Activated CD8-positive, alpha-beta memory T cell treated with anti-CD3 and anti-CD28 coated beads, Interleukin-2, amount 10 ng/mL, durations not matched to agents 7 days and 5 days (primary cell): ENCODE measurements at places on chromosomes 1 and 21.

- DNase-seq: peak; percentile 91
These were observed 8.5 kb upstream of the MEX3A start for GRCh38 chr1:156090840-156091188.

DNA sequence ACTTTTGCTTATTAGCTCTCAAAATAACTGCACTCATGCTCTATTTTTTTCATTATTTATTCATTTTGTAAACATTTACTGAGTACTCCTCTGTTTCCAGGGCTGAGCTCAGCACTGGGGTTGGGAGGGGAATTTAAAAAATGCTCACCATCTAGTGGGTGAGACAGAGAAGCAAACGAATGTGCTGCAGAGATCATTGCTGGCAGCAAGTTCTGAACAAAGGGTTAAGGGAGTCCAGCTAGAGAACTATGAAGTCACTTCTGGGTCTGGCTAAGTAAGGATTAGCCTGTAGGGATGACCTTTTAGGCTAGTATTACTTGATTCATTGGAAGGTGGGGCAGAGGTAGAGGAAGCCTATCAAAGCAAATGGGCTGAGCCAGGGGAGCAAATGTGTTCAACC is 99.1 kb upstream of the ZNF644 start:
- no peak for DNase-seq

DNA sequence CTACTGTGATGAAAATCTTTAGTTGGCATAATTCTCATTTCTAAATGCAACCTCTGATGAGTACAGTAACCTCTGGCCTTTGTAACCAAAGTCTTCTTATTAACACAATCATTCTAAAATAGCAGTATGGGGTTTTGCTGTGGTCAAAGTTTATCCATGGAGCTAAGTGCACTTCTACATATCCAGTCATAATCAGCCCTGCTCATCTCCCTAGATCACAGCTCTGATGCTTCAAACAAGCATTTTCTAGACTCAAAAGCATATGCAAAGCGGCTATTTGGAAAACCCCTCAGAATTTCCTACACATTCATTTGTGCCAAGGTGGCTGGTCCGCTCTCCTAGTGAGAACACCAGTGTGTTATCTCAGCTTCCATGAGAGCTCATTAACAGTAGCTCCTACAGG is 418.6 kb downstream of the MRPL39 start:
- no peak for DNase-seq

DNA sequence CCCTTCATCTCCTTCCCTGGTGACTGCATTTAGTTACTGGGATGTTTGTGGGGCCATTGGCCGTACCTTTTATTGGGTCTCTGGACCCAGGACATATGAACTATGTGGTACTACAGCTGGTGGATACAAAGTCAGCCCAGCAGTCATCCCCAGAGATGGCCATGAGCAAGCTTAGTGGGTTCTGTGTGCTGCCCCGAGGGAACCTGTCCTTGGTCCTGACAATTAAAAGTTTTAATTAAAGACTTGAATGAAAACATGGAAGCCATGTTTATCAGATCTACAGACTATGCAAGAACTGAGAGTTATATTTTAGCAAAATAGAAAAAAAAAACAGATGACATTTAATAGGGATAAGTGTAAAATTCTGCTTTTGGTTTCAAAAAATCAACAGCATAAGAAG is 2.8 kb upstream of the NES start:
- no peak for DNase-seq

- DNase-seq: no peak
These were observed 50.9 kb upstream of the C1orf198 start for GRCh38 chr1:230919207-230919606.

DNA sequence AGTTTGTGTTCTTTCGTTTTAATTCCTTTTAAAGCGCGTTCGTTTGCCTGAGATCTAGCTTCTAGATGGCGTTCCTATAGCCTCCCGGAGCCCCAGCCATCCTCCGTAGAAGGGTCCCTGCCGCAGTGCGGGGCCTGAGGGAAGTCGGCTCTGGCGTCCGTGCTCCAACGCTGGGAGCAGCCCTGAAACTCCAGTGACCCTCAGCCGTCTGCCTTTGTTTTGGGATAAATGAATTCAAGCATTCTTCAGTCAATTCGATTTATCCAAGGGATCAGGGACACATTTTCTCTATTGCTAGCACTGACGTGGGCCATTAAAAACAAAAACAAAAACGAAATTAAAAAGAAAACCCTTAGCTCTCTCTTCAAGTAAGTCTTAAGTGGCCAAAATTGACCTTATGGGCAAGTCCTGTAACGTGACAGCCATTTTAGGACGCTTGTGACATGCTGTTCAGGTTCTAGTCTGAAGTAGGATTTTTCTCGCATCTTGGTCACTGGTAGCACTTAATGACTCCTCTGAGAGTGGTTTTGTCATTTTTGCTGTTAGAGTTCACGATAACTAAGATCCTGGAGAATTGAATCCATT is 742 bp upstream of the HSPA13 start:
- DNase-seq: no peak

GRCh38 chr1:170284951-170285350 is 139.2 kb downstream of the NTMT2 start:
- DNase-seq: no peak

- DNase-seq: no peak
These were observed 132.4 kb upstream of the KLHDC7A start for GRCh38 chr1:18348354-18348753.

DNA sequence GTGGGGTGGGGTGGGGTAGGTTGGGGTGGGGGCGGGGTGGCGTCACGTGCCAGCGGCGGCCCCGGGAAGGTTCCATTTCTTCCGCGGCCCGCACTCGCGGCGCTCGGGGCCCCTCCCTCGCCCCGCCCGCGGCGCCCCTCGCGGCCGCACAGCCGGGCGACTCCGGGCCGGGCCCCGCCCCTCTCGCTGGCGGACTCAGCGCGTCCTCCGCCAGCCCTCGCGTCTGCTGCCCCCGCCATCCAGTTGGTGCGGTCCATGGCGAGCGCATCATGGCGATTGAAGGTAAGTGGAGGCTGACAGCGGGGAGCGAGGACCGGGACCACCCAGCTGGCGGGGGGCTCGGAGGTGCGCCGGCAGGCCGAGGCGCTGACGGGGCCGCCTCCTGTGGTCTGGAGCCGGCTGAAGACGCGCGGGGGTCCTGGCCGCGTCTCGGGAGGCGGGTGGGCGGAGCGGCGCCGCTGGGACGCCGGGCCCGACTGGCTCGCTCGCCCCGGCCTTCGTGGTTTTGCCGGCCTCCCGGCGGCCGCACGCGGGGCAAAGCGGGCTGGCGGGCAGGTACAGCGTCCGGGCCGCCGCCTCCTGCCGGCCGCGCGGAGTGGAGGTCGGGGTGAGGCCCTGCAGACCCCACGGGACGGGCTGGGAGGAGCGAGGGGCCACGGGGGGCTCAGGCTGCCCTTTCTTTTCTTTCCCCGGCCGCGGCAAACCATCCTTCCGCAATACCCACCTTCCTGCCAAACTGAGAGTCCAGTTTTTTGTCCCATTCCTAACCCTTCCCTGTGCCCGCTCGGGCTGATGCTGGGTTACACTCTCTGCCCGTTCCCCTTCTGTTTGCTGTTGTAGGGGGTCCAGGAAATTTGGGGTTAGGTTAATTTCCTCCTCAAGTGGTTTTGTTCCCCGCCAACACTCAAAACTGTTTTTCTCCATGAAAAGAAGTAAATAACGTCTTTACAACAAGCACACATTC is at the start of gene SYT14:
SYT14 (plus strand) TSS at position 222 of the 964 bp plus-strand sequence; CDS start at position 270, 48 bp downstream.
- no peak for DNase-seq

GRCh38 chr1:34332996-34333395 is 156.3 kb downstream of the C1orf94 start:
- DNase-seq: no peak

- DNase-seq: peak; percentile 83
These were observed 25.5 kb downstream of the TNFRSF8 start for GRCh38 chr1:12088607-12089006.

DNA sequence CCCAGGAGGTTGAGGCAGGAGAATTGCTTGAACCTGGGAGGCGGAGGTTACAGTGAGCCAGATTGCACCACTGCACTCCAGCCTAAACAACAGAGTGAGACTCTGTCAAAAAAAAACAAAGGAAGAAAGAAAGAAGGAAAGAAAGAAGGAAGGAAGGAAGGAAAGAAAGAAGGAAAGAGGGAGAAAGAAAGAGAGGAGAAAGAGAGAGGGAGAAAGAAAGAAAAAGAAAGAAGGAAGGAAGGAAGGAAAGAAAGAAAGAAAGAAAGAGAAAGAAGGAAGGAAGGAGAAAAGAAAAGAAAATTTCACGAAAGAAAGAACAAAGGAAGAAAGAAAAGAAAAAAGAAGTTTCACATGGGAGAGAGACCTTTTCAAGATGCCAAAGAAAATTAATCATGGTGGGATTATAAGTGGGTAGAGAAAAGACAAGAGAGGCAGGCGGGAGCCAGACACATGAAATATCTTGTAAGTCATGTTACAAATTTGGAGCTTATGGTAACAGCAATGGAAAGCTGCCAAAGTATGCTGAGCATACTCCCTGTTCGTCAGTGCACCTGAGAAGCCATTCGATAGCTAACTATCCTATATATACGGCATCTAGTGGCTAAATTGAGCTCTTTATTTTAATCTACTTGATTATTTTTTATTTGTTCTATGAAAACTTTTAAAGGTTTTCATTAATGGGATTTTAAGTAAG is 41.3 kb upstream of the TNFSF4 start:
- DNase-seq: no peak

GRCh38 chr1:15224974-15225373 is 22.0 kb upstream of the FHAD1 start:
- DNase-seq: no peak

- DNase-seq: peak; percentile 45
These were observed at the start of gene CR2 for GRCh38 chr1:207454046-207454964. CR2 (plus strand) TSS chr1:207454328; CDS start chr1:207454419, 91 bp downstream.

- no peak for DNase-seq
These were observed 30.5 kb downstream of the ZCCHC17 start for GRCh38 chr1:31327381-31327780.

GRCh38 chr1:197559655-197560054 is 215.6 kb downstream of the DENND1B start:
- DNase-seq: no peak

DNA sequence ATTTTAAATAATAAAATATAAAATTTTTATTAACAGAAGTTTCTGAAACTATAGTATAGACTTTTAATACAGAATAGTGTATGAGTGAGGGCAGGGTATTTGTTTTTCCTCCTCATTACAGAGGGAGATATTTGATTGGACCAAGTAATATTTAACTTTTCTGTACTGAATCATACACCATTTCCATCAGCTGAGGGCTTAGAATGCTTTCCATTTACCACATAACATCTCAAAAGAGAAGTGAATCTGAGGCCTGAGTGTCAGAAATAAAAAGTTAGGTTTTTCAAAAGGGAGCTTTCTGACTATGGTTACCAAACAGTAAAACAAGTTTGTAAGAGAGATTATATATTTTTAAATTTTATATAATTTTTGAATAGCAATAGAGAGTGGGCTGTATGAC is 29.5 kb downstream of the TLCD4 start:
- DNase-seq: no peak

- no peak for DNase-seq
These were observed 78.6 kb downstream of the SYT6 start for GRCh38 chr1:114075105-114075504.

DNA sequence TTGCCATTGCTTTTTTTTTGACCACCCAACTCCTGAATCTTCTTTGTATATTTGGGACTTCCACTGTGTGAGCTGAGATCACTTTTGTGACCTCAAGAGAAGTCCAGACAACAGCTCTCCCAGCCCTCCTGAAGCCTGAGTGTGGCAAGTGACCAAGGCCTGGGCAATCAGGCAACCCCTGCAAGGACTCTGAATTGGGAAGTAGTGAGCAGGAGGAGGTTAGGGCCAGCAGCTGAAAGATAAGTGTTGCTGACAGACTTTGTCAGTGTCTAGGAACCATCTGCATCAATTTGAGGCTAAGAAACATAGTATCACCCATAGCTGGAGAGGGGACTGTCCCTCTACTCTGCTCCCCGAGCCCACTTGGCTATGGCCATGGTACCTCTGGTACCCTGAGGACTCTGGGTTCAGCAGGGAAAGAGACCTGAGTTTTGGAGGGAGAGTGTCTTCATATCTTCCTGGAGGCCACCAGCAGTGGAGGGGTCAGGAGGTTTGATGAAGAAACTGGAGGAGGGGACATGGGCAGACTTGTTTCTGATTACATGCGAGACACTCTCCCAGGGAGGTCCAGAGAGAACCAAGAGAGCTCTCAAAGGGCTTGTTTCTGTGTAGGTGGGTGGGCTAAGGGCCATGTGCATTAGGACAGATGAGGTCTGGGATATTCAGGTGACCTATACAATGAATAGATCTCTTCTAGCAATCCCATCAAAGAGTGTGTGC is 147.0 kb upstream of the DNAH14 start:
- no peak for DNase-seq

DNA sequence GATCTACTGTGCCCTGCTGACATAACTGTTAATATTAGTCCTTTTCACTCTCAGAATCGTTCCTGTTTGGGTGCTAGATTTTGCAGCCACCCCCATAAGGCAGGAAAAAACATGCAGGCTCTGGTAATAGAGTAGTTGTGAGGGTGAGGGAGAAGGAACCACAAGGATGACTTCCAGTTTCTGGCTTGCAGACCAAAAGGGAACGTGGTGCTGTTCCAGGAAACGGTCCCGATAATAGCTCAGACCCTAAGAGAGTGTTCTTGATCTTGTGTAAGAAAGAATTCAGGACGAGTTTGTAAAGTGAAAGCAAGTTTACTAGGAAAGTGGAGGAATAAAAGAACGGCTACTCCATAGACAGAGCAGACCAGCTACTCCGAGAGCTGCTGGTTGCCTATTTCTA is 50.7 kb upstream of the RHOU start:
- DNase-seq: no peak

- DNase-seq: no peak
These were observed 190.8 kb downstream of the DYRK1A start for GRCh38 chr21:37557261-37557950.

DNA sequence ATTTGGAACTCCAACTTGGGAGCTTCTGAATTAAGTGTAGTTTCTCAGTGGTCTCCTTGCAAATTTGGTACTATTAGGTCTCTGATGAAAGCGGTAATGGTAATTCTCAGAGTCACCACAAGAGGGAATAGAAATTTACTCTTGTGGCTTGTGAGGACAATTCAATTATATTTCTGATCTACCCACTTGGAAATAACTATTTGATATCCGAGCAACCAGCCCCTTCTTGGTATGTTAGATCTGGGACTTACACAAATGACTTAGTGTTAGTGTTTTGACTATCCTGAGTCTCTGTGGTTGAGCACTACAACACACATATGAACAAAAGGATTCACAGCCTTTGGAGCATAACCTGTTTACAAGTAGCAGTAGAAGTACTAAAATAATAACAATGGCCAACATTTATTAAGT is 68.1 kb downstream of the RPS6KA1 start:
- no peak for DNase-seq
